NCI-H2081 treated with DMSO at 0.1 percent for 48 hours (cell line): ENCODE measurements at places on chromosomes 3 and 15.

DNA sequence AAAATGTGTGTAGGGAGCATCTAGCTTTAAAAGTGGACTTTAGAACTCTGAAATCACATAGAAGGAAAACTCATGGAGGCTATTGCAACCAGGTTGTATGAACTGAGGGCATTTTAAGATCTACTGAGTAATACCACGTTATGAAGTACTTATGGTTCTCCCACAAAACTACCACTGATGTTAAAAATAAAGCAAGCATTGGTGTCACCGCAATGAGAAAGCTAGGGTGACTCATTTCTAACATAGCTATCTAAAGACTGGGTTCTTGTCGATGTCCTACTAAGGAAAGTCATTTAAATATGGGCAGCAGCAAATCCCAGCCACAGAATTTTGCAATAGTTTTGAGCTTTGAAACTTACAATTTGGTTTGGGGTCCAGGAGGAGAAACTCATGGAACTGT is 584.8 kb downstream of the DIPK2A start:
- no peak for DNase-seq

DNA sequence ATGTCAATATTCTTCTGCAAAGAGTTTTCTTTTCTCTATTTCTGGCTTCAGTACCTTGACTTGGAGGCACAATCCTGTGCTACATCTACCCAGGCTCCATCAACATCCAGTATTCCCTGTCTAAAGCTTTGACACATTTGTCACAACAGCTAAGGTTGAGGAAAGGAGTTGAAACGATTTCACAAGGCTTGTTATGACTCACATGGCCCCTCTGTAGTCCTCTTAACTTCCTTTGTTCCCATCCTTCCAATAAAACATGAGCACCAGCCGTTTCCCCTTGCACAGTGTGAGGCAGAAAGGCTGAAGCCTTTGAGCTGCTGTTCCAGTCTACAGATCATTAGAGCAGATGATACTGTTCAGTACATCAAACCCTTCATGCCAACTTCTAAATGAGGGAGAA is 163.0 kb upstream of the TMCO5A start:
- no peak for DNase-seq

DNA sequence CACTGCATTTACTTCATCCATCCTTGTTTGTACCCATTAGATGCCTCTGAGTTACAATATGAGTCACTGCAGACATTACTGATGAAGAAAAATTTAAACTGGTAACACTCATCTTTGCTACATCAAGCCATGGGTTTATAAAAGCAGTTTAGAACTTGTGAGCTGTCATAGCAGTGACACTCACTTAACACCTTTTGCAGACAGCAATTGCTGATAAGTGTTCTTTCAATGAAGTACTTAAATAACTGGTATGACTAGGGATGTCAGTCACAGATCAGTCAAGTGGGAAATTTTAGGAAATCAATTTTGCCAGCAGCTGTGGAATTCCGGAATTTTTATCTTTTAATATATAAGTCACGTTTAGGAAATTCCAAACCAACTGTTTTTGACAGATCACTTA is 643.0 kb downstream of the TBL1XR1 start:
- no peak for DNase-seq

GRCh38 chr3:13405614-13406013 is 14.5 kb downstream of the NUP210 start:
- no peak for DNase-seq

DNA sequence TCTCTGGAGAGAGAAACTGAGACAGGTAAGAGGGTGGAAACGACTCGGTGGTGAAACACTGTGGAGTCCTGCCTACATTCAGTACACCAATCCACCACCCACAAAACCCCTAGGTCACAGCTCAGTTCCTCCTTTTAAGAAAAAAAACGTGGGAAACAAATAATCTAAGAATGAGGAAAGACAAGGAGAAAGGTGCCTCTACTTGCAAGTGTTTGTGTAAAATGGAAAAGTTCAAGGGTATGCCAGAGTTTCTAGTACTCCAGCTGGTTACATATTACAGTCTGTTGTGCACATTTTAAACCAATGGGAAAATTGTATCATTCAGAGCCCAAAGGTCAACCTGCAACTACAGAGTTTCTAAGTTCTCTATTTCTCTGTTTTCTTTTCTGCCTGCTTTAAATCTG is 32.2 kb downstream of the HGD start:
- DNase-seq: no peak
